ENCODE measurements at places on chromosomes 4 and X.

- DNase-seq = peak; percentile 26
Measured at GRCh38 chrX:53376888-53377287, 45.6 kb downstream of the SMC1A start.

DNA sequence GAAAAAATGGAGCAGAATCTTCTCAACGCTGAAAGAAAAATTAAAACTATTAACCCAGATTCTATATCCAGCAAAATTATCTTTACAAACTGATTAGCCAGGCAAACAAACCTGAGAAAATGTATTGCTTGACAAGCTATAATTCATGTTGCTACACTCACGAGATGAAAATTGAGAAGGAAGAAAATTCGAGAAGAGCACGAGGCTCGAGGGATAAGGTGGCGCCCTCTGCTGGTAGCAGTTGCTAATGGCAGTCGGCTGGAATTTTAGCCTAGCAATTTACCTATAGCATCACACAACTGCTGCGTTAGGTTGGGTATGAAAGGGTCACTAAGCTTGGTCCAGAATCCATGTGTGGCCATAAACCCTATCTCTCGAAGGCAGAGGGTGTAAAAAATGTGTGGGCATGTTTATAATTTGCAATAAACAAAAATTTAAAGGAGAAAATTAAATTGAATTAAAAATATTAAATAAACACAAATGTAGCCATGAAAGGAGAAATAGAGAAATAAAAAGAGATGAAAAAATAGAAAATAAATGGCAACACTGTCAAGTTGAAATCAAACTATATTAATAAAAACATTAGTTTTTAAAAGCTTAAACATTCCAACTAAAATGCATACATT lies 126.6 kb downstream of the PPP4R3C start:
- DNase-seq = no peak

DNA sequence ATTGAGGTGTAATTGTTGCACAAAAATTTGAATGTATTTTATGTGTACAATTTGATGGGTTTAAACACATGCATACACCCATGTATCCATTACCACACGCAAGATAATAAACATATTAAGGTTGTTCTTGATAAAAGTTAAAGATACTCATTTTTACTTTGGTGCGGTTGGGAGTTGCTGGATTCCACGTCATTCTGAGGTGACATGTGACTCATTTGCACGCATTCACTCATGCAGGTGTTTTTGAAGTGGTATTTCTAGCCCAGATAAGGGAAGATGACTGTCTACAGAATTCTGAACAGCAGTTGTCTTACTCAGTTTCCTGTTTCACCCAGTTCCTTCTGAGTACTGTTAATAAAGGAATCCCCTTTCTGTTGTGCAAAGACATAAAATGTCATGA lies 142.0 kb downstream of the RTL3 start:
- DNase-seq = no peak

DNA sequence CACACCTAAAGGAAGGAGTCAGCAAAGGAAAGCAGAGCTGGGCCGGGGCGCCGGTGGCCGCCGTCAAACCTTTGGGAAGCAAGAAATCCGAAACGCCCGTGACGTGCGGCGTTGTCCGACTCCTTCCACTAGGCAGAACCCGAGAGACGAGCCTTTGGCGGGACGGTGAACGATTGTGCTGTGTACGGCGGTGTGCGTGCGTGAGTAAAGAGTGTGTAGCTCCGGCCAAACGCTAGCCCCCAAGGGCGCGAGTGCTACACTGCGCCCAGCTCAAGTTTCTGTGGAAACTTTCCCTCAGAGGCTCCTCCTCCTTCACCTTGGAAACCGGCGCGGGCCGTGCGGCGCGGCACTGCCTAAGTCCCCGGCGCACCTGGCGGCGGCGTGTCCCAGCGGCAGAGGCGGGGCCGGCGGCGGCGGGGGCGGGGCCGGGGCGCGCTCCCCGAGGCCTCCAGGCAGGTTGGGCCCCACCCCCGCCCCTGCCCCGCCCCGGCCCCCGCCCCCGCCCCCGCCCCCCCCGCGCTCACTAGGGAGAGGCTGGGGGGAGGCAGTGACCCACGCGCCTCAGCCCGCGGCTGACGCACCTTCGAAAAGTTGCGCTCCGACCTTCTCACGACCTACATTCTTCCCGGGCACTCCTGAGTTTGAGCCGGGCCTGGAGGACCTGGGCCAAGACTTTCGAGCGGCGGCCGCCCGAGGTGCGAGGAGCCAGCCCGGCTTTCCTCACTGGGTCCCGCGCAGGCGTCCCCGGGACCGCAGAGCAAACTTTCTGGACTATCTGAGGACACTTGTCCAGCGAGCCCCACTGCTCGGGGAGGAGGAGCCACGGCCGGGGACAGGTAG lies at the start of gene FHIP1A:
FHIP1A (plus strand) TSS at position 547 of the 840 bp plus-strand sequence. CDS start 157,084 bp downstream, outside the sequence.
- DNase-seq = peak; percentile 65

DNA sequence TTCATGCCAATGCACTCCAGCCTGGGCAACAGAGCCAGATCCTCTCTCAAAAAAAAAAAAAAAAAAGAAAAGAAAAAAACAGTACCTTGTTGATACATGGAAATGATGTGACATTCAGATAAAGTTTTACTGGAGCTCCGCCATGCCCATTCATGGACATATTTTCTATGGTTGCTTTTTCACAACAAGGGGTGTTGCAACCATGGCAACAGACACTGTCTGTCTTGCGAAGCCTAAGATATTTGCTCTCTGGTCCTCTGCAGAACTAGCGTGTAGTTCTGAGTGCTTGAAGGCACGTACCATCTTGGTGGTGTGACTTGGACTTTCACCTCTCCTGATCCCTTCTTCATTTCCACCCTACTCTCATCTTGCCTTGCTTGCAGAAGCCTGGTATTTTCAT lies 53.2 kb downstream of the TBL1X start:
- DNase-seq = no peak

DNA sequence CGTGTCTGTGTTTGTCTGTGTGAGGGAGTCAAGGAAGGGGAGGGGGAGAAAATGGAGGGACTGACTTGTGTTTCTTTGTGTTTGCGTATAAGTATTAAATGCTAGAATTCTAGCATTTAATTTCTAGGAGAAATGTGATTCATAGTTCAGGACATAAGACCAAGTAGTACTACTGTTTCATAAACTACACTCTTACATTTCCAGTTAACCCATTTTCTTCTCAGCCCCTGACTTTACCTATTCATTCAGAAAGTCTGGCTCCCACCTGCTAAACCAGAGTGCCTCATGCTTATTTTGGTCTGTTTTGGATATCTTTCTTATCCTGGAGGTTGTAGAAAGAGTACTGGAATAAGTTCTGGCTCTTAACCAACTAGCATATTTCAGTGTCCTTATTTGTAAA lies 14.2 kb downstream of the EDA start:
- no peak for DNase-seq

DNA sequence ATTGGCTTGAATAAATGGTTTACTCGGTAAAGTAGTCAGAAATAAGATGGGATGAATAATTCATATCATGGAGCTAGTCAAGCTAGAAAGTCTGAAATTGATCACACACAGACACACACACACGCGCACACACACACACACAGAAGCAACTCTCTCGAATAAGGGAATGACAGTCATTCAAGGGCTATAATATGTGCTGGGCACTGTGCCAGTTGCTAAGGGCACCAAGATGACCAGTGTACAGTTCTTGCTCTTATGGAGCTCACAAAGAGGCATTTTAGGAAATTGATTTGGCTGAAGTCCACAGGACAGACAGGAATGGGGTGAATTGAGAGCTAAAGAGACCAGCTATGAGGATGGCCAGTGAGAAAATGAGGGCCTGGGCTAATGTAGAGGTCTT lies 34.2 kb upstream of the SH3D19 start:
- DNase-seq = no peak

DNA sequence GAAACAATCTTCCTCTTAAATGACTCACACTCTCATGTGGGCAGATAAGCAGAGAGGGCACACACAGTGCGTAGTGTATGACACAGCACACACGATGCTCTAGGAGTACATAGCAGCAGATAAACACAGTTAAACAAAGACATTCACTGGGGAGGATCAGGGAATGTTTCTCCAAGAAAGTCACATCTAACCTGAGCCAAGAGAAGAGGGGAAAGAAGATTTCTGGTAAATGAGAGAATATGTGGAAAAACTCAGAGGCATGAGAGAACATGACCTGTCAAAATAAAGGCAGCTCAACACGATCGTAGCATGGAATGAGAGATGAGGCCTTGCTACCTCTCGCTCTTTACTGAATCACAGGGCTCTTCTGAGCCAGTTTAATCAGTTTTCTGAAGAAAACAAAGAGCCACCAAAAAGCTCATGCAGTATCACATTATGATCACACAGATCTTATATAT lies 251.0 kb downstream of the ANK2 start:
- DNase-seq = no peak

DNA sequence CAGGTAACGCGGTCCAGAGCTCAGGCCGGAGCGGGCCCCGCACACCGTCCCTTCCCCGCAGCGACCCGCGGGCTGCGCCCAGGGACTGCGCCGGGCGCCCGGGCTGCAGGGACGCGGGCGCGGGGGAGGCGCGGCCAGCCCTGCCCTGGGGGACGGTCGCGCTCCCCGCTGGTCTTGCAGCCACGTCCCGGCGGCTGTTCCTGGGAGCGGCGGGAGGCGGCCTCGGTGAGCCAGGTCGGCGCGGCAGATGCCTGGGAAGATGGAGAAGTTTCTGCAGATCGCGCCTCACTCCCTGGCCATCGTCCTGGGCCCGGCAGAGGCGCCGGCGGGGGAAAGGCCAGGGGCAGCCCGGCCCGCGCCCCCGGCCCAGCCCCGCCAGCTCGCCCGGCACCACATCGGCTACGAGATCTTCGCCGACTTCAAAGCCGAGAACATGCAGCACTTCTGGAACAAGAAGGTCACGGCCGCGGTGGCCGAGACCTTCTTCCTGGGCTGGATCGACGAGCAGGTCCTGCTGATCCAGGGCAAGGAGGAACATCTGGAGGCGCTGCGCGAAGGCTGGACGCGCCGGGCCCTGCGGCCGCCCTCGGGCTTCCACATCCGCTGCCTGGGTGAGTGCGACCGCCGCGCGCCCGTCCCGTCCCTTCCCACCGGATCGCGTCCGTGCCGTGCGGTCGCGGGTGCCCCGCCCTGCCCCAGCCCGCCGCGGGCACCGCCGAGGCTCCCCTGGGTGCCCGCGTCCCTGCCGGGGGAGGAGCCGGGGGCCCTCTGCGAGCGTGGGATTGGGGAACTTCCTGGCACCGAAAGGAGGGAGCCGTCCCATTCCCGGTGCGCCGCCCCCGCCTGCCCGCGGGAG lies 107.4 kb upstream of the STOX2 start:
- no peak for DNase-seq
